Hematopoietic multipotent progenitor cell (in vitro differentiated cells): ENCODE measurements at places on chromosomes 1 and 21.

GRCh38 chr1:3819771-3820200, 23.5 kb upstream of the LRRC47 start:
- no peak for DNase-seq

DNA sequence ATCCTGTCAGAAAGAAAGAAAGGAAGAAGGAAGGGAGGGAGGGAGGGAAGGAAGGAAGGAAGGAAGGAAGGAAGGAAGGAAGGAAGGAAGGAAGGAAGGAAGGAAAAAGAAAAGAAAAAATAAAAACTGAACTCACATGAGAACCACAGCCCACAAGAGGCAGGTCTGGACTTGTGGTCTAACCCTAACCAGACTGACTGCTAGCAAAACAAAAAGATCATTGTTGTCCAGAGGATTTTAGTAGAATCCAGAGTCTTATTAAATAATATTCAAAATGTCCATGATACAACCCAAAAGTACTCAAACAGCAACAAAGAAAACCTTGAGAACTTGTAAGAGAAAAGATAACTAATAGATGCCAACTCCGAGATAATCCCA, 4.7 kb upstream of the ITGB2 start:
- no peak for DNase-seq

DNA sequence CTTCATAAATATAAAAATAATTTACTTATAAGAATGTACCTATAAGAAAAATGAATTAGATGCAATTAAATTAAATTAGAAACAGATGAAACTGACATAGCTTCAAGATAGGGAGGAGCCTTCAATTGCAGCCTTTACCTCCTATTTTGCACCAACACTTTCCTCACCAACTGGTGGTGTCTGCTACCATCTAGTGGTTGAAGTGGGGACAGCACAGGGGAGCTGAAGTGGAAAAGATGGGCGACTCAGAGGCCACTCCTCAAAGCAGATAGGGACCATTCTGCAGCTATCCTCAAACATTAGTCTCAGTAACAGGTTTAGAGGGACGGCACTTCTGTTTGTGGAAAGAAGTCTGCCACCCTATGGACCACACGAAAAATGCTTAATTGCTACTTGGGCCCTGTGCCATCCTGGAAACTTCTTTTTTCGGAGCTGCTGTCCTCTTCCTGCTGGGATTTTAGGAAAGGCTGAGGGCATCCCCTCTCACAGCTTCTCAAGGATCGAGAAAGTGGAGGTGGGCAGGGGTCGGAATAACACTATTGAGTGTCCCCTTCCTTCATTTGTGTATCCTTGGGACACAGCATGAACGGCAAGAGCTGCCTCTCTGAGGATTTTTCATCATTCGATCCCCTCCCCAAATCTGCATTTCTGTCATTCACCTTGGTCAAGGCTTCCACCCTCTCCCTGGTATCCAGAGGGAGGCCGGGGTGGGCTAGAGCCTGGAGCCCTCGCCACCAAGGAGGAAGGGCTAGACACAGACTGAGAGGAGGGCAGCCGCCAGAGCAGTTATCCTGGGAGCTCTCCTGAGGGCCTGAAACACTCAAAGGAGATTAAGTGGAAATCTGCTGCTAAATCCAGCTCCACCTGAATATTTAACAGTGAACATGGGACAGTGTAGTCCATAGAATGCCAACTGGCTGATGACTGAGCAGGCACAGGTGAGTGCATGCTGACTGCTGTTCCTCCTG, 9.6 kb downstream of the PROK1 start:
- peak; percentile 66 for DNase-seq

DNA sequence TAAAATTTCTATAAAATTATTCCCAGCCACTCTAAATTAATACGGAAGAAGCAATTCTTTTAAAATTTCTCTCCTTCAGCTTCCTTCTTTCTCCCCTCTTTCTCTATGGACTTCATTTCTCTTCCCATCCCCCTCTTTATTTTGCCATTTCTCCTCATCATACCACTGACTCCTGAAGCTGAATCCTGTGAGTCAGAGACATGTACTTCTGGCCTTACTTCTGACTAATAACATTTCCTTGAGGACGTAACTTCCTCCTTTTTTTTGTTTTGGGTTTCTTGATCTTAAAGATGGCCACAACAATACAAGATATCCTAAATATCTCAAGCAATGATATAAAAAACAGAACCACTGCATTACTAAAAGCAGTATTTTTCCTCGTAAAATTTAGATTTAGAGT, 63.6 kb upstream of the DENND1B start:
- no peak for DNase-seq

DNA sequence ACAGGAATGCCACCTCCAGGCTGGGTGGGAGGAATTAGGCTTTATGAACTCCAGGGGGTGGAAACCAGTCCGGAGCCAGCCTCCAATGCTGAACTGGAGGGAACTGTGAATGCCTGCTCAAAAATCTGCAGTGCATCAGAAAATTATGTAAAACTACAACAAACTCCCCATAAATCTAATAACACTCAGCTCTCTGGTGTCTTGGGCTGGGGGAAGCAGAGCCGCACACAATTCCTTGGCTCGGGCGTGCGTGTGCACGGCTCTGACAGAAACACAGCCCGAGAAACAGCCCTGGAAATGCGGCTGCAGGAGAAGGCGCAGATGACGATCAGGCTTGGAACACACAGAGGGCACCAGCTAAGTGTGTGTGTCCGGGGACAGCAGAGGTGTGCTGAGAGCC, 127.6 kb upstream of the VAMP3 start:
- DNase-seq: no peak

- peak; percentile 73 for DNase-seq
These were observed 33.8 kb downstream of the GDAP2 start for GRCh38 chr1:117895482-117896114.

DNA sequence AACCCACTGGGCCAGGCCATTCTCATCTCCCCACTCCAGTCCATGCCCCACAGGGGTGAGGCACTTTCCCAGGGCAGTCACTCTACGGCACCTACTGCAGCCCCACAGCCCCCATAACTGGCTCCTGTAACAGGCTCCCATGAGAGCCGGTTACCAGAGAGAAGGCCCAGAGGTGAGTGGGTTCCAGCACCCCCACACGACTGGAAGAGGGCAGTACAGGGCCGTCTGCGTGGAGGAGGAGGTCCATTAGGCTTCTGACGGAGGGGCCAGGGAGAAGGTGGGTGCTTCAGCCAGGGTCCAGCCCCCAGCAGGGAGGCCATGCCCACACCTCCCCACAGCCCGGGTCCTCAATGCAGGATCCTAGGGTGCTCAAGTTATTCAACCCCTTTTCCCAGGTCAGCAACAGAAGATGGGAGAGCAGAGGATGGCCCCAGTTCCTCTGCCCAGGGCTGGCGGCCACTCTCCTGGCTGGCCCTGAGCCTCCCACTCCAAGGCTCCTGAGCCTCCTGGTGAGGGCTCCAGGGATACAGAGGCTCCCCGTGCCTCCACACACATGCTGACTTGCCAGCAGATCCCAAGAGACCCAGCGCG, 1.6 kb downstream of the ACAP3 start:
- no peak for DNase-seq

GRCh38 chr1:32215629-32216480, 6.3 kb downstream of the TMEM234 start:
- DNase-seq: peak; percentile 50

DNA sequence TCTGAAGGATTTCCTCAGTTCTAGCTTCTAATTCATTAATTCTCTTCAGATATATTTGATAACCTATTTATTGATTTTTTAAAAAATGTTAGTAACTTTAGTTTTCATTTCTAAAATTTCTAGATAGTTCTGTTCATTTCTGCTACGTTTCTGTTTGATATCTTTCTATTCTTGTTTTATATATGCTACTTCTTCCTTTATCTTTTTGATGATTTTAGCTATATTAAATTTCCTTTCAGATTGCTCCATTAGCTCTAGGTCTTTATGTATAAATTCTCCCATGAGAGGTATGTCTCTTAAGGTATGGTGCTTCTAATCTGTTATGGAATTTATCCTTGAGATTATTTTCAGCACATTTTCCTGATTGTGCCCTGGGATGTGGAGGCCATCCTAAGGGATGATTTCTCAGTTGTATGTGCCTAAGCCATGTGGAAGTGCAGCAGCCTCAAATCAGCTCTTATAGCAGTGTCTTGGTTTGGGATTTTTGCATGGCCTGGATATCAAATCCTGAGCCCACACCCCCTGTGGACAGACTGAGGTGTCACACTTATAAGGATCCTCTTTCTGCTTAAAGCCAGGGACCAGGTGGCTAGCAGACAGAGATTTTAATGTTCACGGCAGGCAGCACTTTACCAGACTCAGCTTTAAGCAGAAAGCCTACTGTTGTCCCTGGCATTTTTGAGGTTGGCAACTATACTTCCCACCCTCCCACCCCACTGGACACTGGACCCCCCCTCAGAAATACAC, 6.2 kb upstream of the KCNQ4 start:
- no peak for DNase-seq

- peak; percentile 70 for DNase-seq
These were observed 12.1 kb downstream of the PRKACB start for GRCh38 chr1:84156210-84156621.

- DNase-seq: no peak
These were observed 142.0 kb downstream of the CLIC6 start for GRCh38 chr21:34810786-34811185.

DNA sequence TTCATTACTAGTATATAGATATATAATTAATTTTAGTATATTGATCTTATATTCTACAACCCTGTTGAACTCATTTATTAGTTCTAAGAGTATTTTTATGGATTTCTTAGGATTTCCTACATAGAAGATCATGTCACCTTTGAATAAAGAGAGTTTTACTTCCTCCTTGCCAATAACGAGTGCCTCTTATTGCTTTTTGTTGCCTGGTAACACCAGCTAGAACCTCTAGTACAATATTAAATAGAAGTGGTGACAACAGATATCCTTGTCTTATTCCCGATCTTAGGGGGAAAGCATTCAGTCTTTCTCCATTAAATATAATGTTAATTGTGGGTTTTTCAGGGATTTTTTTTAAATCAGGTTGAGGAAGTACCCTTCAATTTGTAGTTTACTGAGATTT, 40.8 kb downstream of the WNT2B start:
- DNase-seq: no peak

GRCh38 chr1:175072099-175072951, 4.7 kb downstream of the TNN start:
- DNase-seq: peak; percentile 74

DNA sequence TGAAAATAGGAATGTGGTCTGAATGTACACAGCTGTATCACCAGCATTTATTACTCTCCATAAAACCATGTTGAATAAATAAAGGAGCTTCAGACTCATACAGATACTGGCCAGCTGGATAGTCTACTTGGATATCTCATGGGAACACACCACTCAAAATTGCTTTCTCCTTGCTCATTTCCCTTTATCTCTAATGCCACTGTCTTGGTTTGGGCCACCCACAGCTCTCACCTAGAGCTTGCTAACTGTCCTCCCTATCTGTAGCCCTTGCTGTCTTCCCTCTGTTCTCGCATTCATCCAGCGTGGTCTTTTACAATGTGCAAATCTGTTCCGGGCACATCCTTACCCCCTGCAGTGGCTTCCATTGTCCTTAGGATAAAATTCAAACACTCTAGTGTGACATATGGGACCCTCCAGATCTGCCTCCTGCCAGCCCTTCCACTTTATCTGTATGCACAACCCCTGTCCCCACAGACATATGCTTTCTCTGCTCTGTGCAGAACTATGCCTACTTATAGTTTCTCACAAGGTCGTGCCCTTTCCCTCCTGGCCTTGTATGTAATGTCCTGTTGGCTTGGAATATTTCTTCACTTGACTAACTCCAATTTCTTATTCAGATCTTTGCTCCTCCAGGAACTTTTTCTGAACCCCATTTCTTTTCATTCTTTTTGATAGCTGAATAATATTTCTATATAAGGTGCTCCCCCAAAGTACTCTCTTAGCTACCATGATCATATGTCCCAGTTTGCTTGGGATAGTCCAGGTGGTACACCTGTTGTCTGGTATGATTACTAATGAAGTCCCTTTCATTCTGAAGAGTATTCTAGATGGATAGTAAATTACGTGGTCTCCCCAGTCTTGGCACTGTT, 2.9 kb downstream of the FLVCR1 start:
- no peak for DNase-seq

DNA sequence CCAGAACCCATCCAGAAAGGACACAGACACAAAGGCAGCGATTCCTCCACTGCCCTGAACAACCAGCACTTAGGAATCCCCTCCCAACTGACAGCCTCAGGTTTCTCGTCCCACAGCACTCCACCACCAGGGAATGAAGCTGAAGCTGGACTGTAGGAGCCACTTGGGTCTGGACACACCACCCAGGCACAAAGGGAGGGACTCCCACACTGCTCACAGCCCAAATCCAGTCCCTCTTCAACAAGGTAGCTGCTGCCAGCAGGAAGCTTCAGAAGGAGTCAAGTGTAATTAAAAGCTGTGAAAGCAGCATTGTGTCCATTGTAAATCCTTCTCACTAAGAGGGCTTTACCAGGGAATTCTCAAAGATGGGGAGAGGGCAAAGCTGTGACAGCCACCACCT, 29.0 kb downstream of the LMX1A start:
- DNase-seq: no peak
